ENCODE measurements at places on chromosomes 1 and 21.
A peak's percentile ranks its signal among the peaks of the same experiment; 100 is the strongest.

DNA sequence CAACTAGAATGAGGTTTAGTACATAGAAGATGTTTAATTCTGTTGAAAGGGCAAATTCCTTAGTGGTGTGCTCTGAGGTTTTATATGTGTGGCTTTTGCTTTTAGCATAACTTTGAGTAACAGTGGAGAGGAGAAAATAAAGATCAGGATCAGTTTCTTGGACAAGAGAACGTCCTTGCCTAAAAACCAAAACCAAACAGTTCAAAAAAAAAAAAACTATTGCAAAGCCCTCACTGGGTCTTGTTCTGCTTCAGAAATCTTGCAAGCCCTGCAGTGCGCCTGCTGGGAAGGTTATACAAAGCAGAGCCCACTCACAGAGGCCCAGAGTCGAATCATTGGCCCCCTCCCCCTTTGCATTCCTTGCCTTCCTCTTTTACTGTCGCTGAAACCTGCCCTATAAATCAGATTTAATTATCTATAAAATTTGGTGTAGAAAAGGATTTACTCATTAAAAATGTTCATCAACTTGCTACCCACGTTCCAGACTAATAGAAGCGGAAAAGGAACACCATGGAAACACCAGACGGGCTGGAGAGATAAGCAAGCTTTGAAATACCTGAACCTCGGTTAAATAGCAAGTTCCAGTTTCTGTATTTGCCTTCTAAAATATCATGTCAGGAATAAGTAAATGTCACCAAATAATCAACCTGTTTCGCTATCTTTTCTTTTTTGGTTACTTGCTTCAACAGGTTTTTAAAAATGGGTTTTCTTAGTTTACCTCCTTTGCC is 201.6 kb upstream of the PTBP2 start:
- DNase-seq, result no peak

DNA sequence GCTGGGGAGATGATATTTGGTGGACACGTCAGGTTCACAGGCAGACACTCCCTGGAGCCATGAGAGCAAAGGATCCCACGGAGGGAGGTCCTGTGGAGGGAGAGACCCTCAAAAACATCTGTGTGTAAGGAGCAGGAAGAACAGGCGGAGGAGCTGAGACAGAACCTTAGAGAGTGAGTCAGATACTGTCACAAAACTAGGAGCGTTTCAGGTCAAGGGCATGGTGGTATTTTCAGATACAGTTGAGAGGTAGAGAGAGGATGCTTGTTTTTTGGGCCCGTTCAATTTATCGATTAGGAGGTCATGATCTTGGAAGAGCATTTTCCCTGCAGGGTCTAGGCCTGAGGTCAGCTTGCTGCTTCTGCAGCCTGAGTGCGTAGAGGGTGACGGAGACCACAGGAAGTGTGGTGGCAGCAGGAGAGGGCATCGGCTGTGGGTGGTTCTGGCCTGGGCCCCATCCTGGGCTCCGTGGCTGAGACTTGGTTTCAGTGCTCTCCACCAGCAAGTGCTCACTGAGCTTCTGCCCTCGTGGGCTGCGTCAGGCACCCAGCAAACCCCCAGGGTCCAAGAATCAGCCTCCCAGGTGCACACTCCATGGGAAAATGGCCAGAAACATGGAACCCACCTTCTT is 39.9 kb downstream of the SPSB1 start:
- no peak for DNase-seq

DNA sequence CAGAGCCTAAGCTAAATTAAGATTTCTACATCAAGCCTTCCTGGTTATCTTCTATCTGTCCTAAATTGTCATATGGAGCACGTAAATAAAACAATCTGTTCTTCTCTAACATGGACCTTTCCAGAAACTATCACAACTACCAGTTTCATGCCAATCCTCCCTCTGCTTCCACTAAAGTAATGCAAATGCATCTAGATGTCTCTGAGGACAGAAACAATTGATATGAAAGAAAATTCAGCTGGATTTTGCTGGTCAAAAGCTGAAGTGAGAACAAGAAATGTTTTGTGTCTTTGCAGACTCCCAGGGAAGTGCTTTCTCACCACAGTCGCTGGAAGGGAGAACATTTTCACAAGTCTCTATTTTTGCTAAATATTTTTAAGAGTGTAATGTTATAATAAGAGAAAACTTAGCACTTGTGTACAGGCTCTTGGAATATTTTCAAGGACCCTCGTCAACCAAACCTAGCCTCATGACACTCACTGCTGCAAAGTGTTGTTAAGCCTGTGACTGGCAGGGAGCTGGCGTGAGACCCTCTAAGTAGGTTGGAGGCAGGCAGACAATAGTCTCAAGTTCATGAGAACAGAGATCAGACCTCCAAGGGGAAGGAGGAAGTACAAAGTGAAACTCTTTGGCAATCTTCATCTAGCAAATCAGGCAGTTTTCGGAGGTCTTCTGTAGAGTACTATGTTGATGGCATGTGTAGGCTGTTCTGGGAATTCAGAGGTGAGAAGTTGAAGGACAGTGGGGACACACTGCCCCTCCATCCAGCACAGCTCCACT is 38.8 kb downstream of the DNASE2B start:
- no peak for DNase-seq

GRCh38 chr21:8998946-8999681 is 1522.3 kb upstream of the TPTE start:
- no peak for DNase-seq

DNA sequence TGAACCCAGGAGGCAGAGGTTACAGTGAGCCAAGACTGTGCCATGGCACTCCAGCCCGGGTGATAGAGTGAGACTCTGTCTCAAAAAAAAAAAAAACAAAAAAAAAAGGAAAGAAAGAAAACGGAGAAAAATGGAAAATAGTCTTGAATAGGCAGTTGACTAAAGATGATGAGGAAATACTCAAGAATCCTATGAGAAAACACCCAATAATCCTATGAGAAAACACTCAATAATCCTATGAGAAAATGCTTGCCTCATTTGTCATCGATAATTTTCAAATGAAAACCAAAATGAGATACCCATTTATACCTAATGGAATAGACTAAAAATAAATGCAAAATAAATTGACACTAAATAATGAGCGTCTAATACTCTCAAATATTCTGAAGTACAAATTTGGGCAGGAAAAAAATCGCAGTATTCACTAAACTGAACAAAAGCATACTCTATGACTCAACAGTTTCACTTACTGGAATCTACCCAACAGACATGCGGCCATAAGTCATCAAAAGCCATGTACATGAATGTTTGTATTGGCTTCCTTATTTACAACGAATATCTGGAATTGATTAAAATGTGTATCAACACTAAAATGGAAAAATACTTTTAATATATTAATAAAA is 733.9 kb upstream of the CHRM3 start:
- no peak for DNase-seq

GRCh38 chr1:115190540-115191170 is 101.4 kb upstream of the TSPAN2 start:
- DNase-seq, result no peak

- no peak for DNase-seq
These were observed 211.1 kb downstream of the MRPL39 start for GRCh38 chr21:25396135-25396711.

DNA sequence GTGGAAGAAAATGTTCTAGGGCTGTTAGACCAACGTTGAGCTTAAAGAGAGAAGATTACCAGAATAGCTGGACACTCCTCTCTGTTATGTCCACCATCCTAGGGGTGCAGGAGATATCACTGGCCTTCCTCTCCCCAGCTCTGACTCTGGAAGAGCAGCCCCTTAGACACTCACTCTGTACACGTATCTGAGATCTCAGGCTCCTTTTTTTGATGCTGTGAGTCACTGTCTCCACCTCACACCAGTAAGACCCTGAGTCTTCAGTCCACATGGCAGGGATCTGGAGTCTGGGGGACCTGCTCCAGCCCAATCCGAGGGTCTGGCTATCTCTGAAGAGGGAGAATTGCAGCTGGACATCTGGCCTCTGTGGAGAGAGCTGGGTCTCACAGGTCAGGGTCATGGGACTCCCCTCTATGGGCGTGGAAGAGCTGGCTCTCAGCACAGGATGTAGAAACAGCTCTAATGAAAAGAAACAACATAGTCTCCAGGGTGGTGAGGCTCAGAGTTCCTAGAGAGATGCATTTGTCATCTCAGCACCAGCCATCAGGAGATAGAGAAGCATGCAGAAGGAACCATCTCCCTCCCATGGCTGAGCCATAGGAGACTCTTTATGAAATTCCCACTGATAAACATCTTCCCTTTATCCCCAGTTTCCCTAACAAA is 3.5 kb downstream of the FCRL3 start:
- DNase-seq, result no peak

DNA sequence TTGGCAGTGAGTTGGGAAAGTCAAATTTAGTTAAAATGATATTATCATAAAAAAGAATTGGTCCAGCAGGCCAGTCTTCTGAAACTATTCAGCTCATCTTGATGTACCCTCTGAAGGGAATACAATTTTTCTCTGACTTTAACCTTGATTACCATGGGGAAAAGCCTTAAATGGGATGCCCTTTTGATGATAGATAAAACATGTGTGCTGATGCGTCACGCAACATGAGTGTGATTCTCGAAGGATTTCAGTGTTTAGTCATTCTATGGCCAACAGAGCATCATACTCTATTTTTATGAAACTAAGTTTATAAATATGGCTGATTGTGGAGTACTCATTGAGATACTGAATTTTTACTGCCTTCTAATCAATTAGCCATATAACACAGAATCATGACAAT is 171.5 kb downstream of the ZNF281 start:
- no peak for DNase-seq

DNA sequence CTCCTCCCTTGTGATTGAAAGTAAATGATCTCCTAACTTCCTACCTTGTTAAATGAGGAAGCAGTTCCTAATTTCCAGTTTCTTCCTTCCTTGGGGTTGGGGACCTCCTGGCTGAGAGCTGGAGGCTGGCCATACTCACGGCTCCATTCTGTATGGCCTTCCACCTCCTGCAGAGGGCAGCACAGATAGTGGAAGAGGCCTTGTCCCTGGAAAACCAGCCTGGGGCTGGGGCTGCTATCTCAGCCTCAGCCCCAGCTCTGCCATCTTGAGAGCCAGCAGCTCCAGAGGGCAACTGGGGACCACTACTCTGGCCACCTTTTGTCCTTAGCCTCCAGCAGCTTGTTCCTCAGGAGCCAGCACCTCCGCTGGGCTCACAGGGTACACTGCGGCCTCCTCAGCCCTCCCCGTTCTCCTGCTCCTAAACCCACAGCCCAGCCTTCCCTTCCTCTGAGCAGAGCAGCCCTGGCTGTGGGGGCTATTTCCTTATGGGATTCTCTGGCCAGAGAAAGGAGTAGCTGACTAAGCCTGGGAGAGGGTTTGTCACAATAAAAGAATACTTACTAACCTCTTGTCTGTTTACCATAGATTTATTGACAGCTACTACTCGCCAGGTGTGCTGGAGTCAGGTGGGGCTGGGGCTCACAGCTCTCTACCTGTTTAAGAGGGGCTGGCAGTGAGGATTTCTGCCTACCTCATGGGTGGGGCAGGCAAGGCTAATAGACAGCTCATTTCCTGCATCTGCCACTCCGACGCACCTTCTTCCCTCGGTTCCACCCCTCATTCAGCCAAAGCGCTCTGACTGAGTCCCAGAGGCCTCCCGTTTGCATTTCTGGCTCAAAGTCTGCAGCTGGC is 6.3 kb downstream of the TMEM234 start:
- DNase-seq, result peak; percentile 55
